ENCODE measurements at places on chromosomes 16 and 17. TPM values are rescaled to one million over a fixed set of nuclear protein-coding genes. Genes with fewer than 3 reads are reported as not detected.

C17orf100 gene
- polyA plus RNA-seq = 6.1 TPM

GRCh38 chr17:56707312-56708219 is 114.1 kb downstream of the NOG start:
- DNase-seq = no peak

DNA sequence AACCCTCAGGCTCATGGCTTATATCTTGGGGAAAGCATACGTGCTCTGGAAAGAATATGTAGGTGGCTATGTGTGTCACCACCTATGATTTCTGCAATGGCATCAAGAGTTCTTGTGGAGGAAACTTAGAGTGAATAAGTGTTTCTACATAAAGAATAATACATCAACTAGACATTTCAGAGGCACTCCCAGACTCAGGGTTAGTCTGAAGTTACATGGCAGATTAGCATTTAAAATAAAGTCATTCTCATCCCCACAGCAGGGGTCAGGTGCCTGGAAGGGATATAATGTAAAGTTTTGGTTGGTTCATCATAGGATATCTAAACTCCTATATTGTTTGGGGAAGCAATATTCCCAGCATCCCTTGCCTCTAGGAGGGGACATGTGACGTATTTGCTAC is 182.1 kb downstream of the PCTP start:
- DNase-seq = no peak

BCAS3 gene
- 25.7 TPM for polyA plus RNA-seq

CD7 gene
- 169 TPM for polyA plus RNA-seq

PPP1R27 gene
- polyA plus RNA-seq = not detected

All from naive thymus-derived CD4-positive, alpha-beta T cell (primary cell).